Effector memory CD4-positive, alpha-beta T cell (primary cell): ENCODE measurements at places on chromosomes 12 and 14.

DNA sequence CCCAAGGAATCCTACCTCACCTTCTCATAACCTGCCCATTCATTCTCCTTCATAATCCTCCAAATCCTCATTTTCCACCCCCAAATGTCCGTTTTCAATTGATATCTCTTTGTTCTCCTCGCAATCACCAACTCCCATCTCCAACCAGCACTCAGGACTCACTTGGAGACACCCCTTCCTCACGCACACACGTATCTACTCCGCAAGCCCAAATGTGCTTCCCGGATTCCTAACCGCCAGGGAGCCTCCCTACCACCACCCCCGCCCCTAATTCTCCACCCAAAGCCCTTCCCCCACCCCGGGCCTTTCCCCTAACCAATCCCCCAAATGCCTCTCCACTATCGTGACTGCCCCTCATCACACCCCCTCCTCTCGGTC is 304 bp downstream of the KCTD10 start:
- no peaks in the 10 kb centered on the region for H3K27me3 ChIP-seq
- peak overlapping the region; percentile 96 for H3K4me3 ChIP-seq
- no peaks in the 10 kb centered on the region for H3K36me3 ChIP-seq
- H3K27ac ChIP-seq = peak overlapping the region; percentile 96
- peaks cover 22% of the 10 kb centered on the region for H3K4me1 ChIP-seq

GRCh38 chr14:59753512-59753911 is 117.1 kb downstream of the RTN1 start:
- H3K4me1 ChIP-seq = no peaks in the 10 kb centered on the region
- H3K27me3 ChIP-seq = no peaks in the 10 kb centered on the region
- H3K4me3 ChIP-seq = no peak overlapping the region
- no peak for DNase-seq
- H3K27ac ChIP-seq = no peak overlapping the region

DNA sequence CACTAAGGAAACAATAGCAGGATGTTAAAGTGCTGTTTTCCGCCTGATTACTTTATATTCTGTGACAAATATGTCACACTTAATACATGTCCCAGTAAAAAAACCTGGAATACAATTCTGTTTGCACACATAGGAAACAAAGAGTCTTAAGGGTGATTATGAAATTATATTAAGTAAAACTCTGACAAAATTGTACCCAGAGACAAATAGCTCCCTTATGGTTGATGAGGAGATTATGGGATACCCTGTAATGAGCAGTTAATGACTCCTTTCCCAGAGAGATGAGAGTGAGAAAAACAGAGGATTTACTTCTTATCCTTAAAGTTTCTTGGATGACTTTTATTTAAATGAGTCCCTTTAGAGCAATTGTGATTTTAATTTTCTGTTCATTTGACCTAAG is 370.6 kb downstream of the PDZRN4 start:
- no peaks in the 10 kb centered on the region for H3K4me1 ChIP-seq
- H3K27ac ChIP-seq = no peak overlapping the region
- no peak for DNase-seq
- H3K36me3 ChIP-seq = no peaks in the 10 kb centered on the region

DNA sequence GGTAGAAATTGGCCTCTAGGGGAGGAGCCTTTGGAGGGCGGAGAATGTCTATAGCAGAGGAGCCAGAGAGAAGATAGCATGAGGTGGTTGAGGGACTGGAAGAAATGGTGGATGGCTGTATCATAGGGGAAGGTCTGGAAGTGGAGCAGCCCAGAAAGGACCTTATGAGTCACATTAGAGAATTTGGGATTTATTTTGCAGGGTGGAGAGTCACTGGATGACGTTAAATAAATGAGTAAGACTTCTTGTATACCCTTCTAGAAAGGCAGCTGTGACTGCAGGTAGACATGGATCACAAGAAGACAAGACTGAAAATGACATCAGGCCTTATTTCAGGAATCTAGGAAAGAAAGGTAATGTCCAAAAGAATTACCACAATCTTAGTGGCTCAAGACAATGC is 208.2 kb upstream of the TMTC1 start:
- no peak for DNase-seq
- no peaks in the 10 kb centered on the region for H3K4me1 ChIP-seq
- H3K27me3 ChIP-seq = no peaks in the 10 kb centered on the region
- H3K4me3 ChIP-seq = no peak overlapping the region

GRCh38 chr12:125069616-125070015 is 4.4 kb downstream of the AACS start:
- H3K27ac ChIP-seq = no peak overlapping the region
- no peaks in the 10 kb centered on the region for H3K27me3 ChIP-seq
- peaks cover 10% of the 10 kb centered on the region for H3K4me1 ChIP-seq
- H3K4me3 ChIP-seq = no peak overlapping the region
- no peaks in the 10 kb centered on the region for H3K36me3 ChIP-seq
- DNase-seq = no peak

DNA sequence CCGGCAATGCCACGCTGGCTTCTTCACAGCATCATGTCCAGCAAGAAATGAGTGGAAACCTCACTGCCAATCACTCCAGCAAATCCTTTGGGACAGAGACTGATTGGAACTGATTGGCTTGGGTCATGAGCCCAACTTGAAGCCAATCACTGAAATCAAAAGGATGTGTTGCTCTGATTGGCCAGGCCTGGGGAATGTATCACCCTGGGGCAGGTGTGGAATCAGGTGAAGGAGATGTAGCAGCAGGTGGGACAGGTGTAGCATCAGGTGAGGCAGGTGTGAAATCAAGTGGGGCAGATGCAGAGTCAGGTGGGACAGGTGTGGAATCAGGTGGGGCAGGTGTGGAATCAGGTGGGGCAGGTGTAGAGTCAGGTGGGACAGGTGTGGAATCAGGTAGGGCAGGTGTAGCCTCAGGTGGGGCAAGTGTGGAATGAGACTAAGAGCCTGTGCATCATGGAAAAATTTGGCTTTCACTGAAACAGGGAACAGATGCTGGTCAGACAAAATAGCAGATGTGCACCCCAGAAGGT is 206.4 kb downstream of the SLC15A4 start:
- no peak overlapping the region for H3K27ac ChIP-seq
- no peak overlapping the region for H3K4me3 ChIP-seq
- H3K4me1 ChIP-seq = no peaks in the 10 kb centered on the region
- no peaks in the 10 kb centered on the region for H3K27me3 ChIP-seq
- no peaks in the 10 kb centered on the region for H3K36me3 ChIP-seq
- no peak for DNase-seq
